NCI-H2029 (cell line): ENCODE measurements at places on chromosomes 2 and 18.

DNA sequence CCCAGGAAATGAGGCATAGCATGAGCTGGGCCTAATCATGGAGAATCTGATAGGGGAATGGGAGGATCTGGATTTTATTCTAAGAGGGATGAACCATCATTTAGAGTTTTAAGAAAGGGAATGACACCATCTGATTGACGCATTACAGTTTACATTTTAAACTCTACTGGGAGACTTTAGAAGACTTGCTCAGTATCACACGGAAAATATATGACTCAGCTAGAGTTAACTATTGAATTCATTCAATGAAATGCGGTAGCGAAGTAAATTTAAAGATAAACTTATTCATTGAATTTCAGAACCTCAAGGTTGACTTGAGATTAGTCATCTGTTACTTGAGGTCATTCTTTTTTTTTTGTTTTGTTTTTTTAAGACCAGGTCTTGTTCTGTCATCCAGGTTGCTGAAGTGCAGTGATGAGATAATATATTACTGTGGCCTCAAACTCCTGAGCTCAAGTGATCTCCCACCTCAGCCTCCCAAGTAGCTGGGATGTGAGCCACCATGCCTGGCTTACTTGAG, 25.0 kb downstream of the MC4R start:
- DNase-seq: no peak

GRCh38 chr18:48834413-48835031, 116.2 kb downstream of the SMAD7 start:
- no peak for DNase-seq

- no peak for DNase-seq
These were observed 106.8 kb upstream of the GALNT5 start for GRCh38 chr2:157150747-157151146.

DNA sequence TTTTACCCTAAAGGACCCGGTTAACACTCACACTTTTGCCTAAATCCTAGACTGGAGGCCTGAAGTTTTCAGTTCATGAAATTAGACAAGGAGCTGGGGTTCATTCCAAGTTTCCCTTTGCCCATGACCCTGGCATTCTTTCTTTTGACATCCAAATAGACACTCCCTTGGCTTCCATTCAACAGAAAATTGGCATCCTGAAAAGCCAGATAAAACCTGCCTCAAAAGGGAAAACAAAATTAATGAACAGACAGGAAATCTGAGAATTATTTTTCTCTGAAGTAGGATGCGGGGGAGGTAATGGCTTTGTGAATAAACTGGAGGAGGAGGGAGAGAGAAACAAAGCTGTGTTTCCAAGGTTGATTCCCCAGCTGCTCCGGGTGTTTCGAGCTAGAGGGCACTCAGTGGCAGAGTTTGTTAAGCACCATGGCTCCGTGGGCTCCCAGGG, 41.0 kb downstream of the SPP2 start:
- peak; percentile 43 for DNase-seq

- no peak for DNase-seq
These were observed 42.9 kb downstream of the ARID5A start for GRCh38 chr2:96579422-96579821.

DNA sequence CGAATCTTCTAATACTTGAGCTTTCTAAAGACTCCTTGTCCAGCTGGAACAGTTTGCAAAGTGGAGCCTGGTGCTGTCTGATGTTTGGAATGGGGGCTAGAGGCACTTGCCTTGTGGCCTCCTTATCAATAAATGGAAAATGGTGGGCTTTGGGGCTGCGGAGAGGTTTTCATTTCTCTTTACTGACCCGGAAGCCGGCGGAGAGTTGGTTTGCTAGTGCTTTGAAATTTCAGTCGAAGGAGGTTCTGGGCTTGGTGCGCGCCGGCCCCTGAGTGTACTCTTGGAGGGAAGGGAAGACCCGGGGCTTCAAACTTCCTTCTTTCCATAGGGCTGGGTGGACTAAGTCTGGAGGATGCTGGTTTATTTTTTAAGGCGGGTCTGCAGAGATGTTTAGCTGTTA, 714 bp downstream of the RPIA start:
- no peak for DNase-seq

DNA sequence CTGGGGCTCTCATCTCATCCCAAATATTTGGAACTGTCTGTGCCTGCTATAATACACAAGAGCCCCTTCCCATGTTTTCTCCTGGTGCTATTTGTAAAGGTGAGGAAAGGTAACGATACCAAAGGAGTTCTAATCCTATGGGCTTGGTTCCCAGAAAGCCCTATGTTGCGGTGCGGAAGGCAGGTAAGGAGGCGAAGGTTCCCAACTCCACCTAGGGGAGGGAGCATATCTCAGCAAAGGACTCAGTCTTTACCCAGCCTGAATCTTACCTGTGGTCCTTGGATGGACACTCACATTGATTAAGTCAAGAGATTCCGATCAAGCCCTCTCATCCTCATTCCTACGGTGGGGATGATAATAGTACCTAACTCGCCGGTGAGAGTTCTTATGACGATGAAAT, 140.1 kb downstream of the BCL2 start:
- no peak for DNase-seq

- no peak for DNase-seq
These were observed 19.4 kb upstream of the PRLH start for GRCh38 chr2:237546876-237547395.

DNA sequence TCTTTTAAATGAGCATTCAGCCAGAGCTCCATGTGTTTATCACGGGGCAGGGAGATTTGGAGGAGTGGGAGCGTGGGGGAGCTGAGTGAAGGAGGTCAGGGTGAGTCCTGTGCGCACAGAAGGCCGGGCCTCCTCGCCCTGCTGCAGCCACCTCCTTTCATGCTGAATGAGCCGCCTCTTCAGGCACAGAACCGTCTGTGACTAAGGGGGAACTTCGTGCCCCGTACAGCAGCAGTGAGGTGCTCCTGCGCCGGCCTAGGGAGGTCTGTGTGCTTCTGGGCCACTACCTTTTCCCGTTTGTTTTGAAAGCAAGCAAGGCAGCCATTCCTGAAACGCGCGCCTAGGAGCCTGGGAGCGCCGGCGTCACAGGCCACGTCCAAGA, 27.1 kb upstream of the ZNF516 start:
- no peak for DNase-seq

- DNase-seq: no peak
These were observed 19.7 kb downstream of the VIL1 start for GRCh38 chr2:218438596-218438995.

DNA sequence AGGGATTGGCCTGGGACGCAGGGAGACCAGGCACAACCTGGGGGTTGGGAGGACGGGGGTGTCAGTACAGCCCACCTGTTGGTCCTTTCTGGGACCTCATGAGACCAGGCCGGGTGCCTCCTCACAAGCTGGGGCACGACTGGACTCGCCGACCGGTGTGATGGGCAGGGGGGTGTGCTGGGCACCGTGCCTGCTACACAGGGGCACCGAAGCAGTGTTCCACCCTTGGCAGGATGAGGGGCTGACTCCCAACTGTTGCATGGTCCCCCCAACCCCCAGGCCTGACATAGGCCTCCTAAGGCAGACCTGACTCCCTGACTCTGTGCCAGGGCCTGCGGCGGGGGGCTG, 256.7 kb downstream of the ATAD2B start:
- DNase-seq: no peak

DNA sequence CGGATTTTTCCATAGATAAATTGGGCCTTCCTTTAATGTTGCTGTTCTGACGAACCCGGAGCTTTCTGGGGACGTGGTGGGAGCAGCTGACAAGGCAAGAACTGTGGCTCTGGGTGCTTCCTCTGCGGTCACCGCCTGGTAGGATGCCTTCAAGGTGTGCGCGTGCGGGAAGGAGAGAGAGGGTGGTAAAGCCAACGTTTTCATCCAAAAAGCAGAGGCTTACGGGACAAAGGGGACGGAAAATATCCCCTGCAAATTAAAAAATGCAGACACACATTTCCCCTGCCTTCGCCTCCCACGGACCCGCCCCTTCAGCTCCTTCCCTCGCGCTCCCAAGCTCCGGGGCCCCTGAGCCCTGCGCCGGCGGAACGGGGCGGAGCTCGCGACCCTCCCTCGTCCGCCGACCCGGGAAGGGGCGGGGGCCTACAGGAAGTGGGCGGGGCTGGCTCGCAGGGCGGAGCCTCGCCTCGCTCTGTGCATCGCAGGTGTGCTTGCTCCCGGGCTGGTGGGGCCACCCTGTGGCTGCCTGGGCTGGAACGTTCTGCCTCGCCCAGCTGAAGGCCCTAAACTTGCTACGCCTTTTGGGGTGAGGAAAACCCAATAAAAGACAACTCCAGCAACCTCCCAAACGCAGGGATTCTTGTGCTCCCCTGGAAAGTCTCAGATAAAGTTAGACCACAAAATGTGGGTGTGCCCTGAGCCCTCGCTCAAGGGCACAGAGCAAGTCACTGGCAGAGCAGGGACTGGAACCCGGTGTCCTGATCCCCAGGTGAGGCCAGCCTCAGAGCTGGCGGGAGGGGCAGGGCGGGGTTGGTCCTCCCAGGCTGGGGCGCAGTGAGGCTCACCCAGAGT, 25.4 kb upstream of the SLC66A3 start:
- DNase-seq: peak; percentile 58

GRCh38 chr2:239121600-239122012, 273.7 kb downstream of the TWIST2 start:
- DNase-seq: no peak

DNA sequence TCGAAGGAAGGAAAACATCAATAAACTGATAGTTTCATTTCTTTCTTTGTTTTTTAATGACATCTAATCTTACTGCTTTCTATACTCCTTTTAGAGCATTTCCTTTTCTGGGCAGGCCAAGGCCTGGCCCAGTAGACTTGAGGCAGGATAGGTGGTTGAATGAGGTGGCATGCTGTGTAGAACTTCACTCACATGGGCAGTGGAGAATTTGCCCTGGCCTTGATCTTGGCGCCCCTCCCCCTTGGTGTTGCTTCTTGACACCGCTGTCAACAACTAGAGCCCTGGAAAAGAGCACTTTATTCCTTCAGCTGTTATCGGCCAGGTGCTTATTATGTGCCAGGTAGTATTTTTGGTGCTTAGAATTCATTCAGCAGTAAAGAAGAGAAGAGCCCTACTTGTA, 37.4 kb downstream of the XRCC5 start:
- DNase-seq: no peak

DNA sequence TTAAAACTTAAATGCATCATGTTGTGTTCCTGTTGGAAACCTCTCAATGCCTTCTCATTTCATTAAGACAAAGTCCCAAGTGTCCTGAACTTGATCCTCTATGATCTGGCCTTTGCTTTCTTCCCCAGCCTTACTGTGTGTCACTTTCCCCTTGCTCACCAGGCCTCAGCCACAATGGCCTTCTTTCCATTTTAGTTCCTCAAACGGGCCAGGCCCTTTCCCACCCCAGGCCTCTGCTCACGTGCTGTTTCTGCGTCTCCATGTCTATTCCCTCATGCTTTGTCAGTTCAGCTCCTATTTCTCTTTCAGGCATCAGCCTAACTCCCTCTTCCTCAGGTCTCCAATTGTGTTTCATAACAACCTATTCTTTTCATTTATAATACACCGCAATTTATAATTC, 19.5 kb downstream of the CXCR4 start:
- no peak for DNase-seq

DNA sequence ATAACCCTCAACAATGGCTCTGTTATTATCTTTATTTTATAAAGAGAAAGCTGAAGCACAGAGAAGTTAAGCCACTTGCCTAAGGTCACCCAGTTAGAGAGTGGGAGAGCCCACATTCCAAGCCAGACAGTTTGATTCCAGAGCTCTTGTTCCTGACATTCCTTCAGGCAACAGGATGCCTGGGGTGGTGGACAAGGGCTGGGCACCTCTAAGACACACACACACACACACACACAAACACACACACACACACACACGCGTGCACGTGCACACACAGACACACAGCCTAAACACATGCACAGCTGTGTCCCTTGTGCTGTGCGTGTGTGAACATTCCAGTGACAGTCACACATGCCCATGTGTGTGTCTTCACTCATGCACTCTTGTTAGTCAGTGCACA, 26.4 kb downstream of the CELF4 start:
- DNase-seq: no peak

DNA sequence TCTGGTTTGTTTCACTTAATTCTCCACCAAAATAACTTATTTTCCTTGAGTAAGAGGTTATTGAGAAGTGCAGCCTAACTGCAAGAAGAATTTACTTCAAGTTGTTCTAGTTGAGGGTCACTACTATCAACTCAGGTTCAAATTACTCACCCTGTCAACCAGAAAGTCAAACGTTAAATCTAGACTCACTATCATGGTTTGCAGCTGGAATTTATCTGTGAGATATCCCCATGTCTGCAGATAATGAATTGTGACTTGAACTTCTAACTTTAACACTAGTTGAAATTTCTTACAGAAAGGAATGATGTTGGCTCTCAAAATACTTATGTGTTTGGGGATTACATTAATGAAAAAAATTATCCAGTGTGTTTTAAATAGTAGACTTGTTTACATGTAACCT, 1145.7 kb upstream of the NXPH2 start:
- no peak for DNase-seq

- DNase-seq: no peak
These were observed 325.2 kb downstream of the CYP26B1 start for GRCh38 chr2:71822463-71822862.

DNA sequence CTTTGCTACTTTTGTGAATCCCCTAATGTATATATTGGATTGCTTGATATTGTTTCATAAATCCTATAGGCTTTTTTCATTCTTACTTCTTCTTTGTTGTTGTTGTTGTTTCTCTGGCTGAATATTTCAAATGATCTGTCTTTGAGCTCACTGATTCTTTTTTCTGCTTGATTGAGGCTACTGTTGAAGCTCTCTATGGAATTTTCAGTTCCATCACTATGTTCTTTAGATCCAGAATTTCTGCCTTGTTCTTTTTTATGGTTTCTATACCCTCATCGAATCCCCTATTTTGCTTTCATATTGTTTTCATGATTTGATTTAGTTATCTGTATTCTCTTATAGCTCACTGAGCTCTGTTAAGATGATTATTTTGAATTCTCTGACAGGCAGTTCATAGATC, 24.6 kb upstream of the RASGRP3 start:
- no peak for DNase-seq

DNA sequence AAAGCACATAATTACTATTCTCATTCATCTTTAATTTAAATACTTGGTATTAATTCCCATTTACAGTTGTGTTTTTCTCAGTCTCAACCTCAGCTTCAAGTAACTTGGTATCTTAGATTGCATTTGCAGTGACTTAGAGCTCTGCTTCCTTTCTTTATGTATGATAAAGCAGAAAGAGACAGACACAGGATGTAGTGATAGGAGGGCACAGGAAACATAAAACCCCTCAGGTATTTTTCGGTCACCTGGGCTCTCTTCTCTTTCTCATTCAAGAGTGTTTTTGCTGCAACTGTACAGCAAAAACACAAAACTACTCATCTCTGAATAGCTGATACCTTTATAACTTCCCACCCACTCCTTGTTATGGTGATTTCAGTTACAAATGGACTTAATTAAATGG, 83.1 kb downstream of the KCTD18 start:
- DNase-seq: no peak

GRCh38 chr2:44941551-44942234, at the start of gene SIX3:
Gene SIX3 (plus strand): TSS chr2:44941702. CDS start chr2:44942105, 403 bp downstream.
- DNase-seq: no peak
